Forelimb muscle (tissue), 1 donor: ENCODE measurements at places on chromosomes 13 and 19. TPM values are rescaled to one million over a fixed set of nuclear protein-coding genes. Genes with fewer than 3 reads are reported as not detected.

Gene ICAM5
- polyA plus RNA-seq, result 0.18 TPM

Gene MAP4K1
- polyA plus RNA-seq, result 13.6 TPM

Gene CCL25
- not detected for polyA plus RNA-seq

Gene KANK2
- polyA plus RNA-seq, result 103 TPM

Gene SIGLECL1
- polyA plus RNA-seq, result not detected

Gene UBL5
- polyA plus RNA-seq, result 164 TPM

Gene STOML3
- not detected for polyA plus RNA-seq

Gene UGGT2
- 21.9 TPM for polyA plus RNA-seq

Gene PRR22
- polyA plus RNA-seq, result 2.2 TPM

Gene ZNF93
- 11.5 TPM for polyA plus RNA-seq

Gene ZNF221
- polyA plus RNA-seq, result 2.4 TPM

Gene CGB2
- not detected for polyA plus RNA-seq

Gene ZNF471
- 16.0 TPM for polyA plus RNA-seq

Gene CGB8
- polyA plus RNA-seq, result not detected

Gene LYPD3
- polyA plus RNA-seq, result 0.67 TPM
